H1 (cell line): ENCODE measurements at places on chromosomes 3 and 15. TPM values are rescaled to one million over a fixed set of nuclear protein-coding genes. Genes with fewer than 3 reads are reported as not detected.

The TGM5 gene
- not detected in 2 replicates for total RNA-seq

The COL6A6 gene
- total RNA-seq, result 0.09 TPM in 1 of 2 replicates, not detected in the other

The UBP1 gene
- 64.5 and 71.9 TPM in 2 replicates for total RNA-seq

The RHOV gene
- total RNA-seq, result 2.4 and 2.7 TPM in 2 replicates

The FOXB1 gene
- 1.5 and 2.1 TPM in 2 replicates for total RNA-seq

The LMAN1L gene
- total RNA-seq, result not detected in 2 replicates

The MYRIP gene
- total RNA-seq, result 3.4 and 4.3 TPM in 2 replicates

The CCDC54 gene
- not detected in 2 replicates for total RNA-seq

The DAZL gene
- total RNA-seq, result 2.3 and 3.4 TPM in 2 replicates

GRCh38 chr3:172142864-172143451 is 103.6 kb downstream of the FNDC3B start:
- H3K4me1 ChIP-seq, result peaks cover 19% of the 10 kb centered on the region; the same call in 1 of the 2 replicates
- no peak for DNase-seq
- H3K36me3 ChIP-seq, result no peaks in the 10 kb centered on the region
- H3K27me3 ChIP-seq, result no peaks in the 10 kb centered on the region

- no peak overlapping the region for H3K4me3 ChIP-seq
- no peaks in the 10 kb centered on the region; the same call in 1 of the 2 replicates for H3K4me1 ChIP-seq
- H3K27ac ChIP-seq, result no peak overlapping the region
- H3K27me3 ChIP-seq, result no peaks in the 10 kb centered on the region
- peaks cover 4% of the 10 kb centered on the region; the same call in 1 of the 2 replicates for H3K36me3 ChIP-seq
Observed at GRCh38 chr3:4786431-4786830, 192.8 kb upstream of the BHLHE40 start.

DNA sequence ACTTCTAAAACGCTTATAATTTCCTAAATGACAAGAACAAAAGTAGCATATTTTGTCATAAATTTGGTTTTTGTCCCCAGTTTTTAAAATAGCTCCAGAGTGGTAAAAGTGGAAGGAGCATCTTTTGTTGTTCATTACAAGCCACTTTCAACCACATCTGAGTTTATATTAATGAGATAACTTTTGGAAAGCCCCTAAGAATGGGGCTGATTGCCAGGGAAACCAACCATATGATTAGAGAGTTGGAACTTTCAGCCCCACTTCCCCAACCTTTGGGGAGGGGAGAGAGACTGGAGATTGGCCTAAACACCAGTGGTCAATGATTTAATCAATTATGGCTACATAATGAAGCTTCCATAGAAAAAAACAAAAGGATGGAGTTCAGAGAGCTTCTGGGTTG is 57.4 kb downstream of the CPA3 start:
- no peaks in the 10 kb centered on the region for H3K27me3 ChIP-seq
- H3K27ac ChIP-seq, result no peak overlapping the region
- no peak for DNase-seq
- H3K36me3 ChIP-seq, result no peaks in the 10 kb centered on the region

DNA sequence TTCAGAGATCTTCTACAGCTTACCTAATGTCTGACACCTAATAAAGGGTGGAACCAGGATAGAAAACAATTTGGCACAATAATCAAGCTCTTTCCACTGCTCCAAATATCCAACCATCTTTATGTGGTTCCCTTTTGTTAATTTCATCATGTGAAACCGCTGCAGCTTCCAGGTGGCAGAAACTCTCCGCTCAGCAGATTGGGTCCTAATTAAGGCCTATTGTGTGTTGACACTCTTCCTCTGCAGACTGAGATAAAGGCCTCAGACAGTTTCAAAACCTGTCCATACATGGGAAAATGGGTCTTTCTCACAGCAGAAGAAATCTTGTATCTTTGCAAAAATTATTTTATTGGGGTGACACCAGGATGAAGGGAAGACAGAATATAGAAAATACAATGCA is 1002.4 kb upstream of the SEMA6D start:
- H3K36me3 ChIP-seq, result no peaks in the 10 kb centered on the region
- H3K4me3 ChIP-seq, result no peak overlapping the region
- no peaks in the 10 kb centered on the region for H3K4me1 ChIP-seq
- no peak for DNase-seq
- no peak overlapping the region for H3K27ac ChIP-seq

GRCh38 chr3:49600781-49601180 is 46.5 kb downstream of the BSN start:
- no peak for DNase-seq
- H3K36me3 ChIP-seq, result no peaks in the 10 kb centered on the region
- no peaks in the 10 kb centered on the region; the same call in 1 of the 2 replicates for H3K27me3 ChIP-seq
- no peak overlapping the region for H3K4me3 ChIP-seq

DNA sequence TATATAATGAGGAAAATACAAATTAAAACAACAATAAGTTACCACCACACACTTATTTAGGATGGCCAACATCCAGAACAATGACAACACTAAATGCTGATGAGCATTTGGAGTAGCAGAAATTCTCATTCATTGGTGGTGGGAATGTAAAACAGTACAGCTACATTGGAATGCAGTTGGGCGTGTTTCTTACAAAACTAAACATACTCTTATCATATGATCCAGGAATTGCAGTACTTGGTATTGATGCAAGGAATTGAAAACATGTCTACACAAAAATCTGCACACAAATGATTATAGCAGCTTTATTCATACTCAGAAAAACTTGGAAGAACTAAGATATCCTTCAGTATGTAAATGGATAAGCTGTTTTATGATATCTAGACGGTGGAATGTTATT is 594.2 kb downstream of the ZBBX start:
- H3K27me3 ChIP-seq, result peaks cover 1% of the 10 kb centered on the region
- H3K4me1 ChIP-seq, result no peaks in the 10 kb centered on the region
- H3K27ac ChIP-seq, result no peak overlapping the region
- no peak overlapping the region for H3K4me3 ChIP-seq

- no peaks in the 10 kb centered on the region for H3K36me3 ChIP-seq
- no peak overlapping the region for H3K27ac ChIP-seq
- H3K4me1 ChIP-seq, result no peaks in the 10 kb centered on the region
- no peaks in the 10 kb centered on the region for H3K27me3 ChIP-seq
- no peak overlapping the region for H3K4me3 ChIP-seq
Observed at GRCh38 chr15:96474231-96474664, 143.7 kb downstream of the NR2F2 start.

DNA sequence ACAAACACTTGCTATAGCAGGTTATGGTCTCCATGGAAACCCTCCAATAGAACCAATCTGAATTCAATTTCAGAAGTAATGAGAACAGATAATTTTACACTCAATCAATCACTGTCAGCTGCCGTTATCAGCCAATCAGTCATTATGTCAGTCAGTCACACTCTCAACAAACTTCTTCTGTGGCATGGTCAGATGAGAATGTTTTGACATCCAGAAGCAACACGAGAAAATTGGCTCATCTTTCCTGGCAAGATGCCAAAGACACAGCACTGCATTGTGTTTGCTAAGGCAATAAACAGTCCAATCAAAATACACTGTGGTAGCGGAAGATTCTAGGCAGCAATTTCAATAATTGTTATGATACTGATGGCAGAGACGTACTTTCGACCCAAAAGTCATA is 190.7 kb downstream of the RORA start:
- no peak for DNase-seq
- no peak overlapping the region for H3K27ac ChIP-seq
- H3K4me1 ChIP-seq, result no peaks in the 10 kb centered on the region
- no peaks in the 10 kb centered on the region for H3K36me3 ChIP-seq

DNA sequence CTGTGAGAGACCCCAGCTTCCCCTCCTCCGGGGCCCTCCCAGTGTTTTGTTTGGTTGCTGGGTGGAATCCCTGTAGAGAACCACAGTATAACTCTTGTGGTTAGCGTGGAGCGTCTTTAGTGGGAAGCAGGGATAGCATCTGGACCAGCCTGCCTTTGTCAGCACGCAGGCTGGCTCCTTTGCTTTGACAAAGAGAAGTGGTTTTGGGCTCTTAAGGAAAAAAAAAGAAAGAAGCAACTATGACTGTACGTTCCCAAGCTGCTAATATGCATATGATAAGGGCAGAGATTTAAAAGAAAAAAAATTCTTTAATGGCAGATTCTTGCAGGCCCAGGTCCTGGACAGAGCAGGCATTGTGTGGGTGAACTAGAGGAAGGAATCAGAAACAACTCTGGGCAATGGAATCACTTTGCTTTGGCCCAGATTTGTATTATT is 340.8 kb upstream of the CTDSPL start:
- no peaks in the 10 kb centered on the region for H3K36me3 ChIP-seq
- H3K4me3 ChIP-seq, result no peak overlapping the region
- no peak for DNase-seq

DNA sequence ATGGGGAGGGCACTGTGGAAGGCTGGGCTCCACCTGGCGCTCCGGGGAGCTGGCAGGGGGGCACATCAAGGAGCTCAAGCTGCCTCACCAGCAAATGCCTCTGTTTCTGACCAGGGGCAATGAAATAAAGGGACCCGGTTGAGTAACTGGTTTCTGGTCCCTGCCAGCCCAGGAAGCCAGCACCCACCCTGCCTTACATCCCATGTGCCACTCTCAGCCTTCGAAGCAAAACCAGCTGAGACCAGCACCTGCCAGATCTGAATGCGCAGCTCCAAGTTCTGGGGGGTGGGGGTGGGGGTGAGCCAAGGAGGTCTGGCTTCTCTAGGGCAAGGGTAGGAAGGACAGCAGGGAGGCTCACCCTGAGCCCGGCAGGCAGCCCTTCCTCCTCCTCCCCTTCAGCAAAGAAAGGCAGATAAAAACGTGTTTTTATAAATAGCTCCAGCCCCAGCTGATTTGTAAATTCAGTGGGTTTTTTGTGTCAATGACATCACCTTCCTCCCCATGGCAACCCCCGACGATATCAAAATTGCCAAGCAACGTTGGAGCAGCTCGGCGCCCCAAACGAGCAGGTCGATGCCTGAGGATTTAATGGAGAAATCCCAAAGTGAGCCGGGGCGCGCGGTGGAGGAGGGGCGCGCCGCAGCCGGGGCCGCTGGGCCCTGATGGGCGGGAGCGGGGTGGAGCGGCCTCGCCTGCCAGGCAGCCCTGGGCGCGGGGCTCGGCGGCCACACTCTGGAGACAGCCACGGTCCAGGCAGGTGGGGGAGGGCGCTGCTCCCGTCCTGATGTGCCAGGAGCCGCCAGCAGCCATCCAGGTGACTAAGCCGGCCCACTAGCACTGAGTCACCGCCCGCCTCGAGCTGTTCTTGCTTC is at the start of gene PAK6:
TSS of gene PAK6 (plus strand) at position 532 of the 872 bp plus-strand sequence. CDS start 25,723 bp downstream, outside the sequence.
- H3K4me1 ChIP-seq, result peaks cover 11% of the 10 kb centered on the region
- H3K4me3 ChIP-seq, result peak within 1 kb of the TSS; percentile 26; the same call in 1 of the 2 replicates
- no peaks in the 10 kb centered on the region for H3K36me3 ChIP-seq
- peak; percentile 60 for DNase-seq
- H3K27ac ChIP-seq, result no peak within 1 kb of the TSS

DNA sequence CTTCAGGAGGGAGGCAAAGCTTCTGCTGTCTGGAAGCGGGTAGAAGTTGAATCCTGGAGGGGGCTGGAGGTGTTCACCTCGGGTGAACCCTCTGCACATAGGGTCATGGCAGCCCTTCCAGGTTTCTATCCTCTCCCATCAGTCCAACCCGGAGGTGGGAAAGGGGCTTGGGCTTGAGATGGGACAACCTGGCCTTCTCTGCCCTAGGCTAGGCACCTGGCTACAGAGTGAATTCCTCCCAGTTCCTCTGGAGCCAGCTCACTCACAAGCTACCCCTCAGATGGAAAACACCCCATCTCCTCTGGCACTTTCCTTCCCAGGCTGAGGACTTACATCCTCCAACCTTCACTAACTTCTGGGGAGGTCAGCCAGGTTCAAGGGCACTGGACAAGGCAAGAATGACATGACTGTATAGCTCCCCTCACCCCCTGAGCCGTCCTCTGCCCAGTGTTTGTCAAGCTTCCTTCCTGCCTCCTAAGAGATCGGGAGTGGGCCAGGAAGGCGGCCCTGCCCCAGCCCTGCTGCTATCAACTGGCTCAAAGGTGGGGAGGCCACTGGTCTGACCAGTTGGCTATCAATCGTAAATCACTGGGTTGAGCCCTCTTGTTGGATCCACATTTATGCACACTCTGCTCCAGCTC is 45.8 kb downstream of the KLF15 start:
- DNase-seq, result no peak
- no peaks in the 10 kb centered on the region for H3K36me3 ChIP-seq
- peaks cover 8% of the 10 kb centered on the region for H3K4me1 ChIP-seq
- H3K27me3 ChIP-seq, result no peaks in the 10 kb centered on the region
- H3K27ac ChIP-seq, result no peak overlapping the region
- no peak overlapping the region for H3K4me3 ChIP-seq

- H3K36me3 ChIP-seq, result no peaks in the 10 kb centered on the region
- no peak overlapping the region for H3K27ac ChIP-seq
- H3K4me3 ChIP-seq, result no peak overlapping the region
Observed at GRCh38 chr15:80019168-80019745, 40.2 kb upstream of the ZFAND6 start.

- no peak overlapping the region for H3K27ac ChIP-seq
- H3K27me3 ChIP-seq, result no peaks in the 10 kb centered on the region
- H3K4me1 ChIP-seq, result no peaks in the 10 kb centered on the region
- no peak for DNase-seq
- H3K4me3 ChIP-seq, result no peak overlapping the region
- H3K36me3 ChIP-seq, result no peaks in the 10 kb centered on the region
Observed at GRCh38 chr3:198030726-198031125, 70.7 kb downstream of the LMLN start.

- H3K4me3 ChIP-seq, result no peak overlapping the region
- H3K4me1 ChIP-seq, result no peaks in the 10 kb centered on the region
- no peaks in the 10 kb centered on the region for H3K36me3 ChIP-seq
- no peak for DNase-seq
Observed at GRCh38 chr15:45904019-45904418, 269.2 kb downstream of the SQOR start.

GRCh38 chr3:192608726-192609600 is 118.4 kb downstream of the FGF12 start:
- no peak overlapping the region for H3K4me3 ChIP-seq
- no peak overlapping the region for H3K27ac ChIP-seq

DNA sequence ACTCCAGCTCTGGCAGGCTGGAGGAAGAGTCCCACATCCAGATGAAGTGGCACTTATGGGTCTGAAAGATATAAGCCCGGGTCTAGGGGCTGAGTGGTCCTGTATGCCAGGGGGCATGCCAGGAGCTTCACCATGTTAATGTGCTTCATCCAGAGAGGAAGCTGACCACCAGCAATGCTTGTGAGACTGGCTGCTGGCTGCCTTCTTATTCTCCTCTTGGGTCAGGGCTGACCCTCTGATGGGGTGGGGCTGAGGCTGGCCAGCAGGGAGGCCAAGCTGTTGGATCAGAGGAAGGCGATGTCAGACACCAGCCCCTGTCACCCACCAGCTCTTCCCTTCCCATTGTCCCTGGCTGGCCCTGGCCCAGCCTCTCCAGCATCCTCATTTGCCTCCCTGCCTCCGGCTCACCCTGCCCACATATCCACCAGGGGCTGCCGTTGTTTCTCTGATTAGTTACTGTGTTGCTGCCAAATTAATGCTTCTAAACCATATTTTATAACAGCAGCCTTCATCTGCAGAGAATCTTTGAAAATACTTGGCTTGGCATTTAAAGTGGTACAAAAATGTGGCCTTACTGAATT is 20.4 kb upstream of the PSTPIP1 start:
- H3K27ac ChIP-seq, result no peak overlapping the region
- no peak for DNase-seq
- H3K4me3 ChIP-seq, result no peak overlapping the region
- no peaks in the 10 kb centered on the region for H3K27me3 ChIP-seq
- H3K4me1 ChIP-seq, result no peaks in the 10 kb centered on the region; the same call in 1 of the 2 replicates

- no peak overlapping the region for H3K27ac ChIP-seq
- no peaks in the 10 kb centered on the region for H3K27me3 ChIP-seq
- no peaks in the 10 kb centered on the region for H3K36me3 ChIP-seq
- peaks cover 14% of the 10 kb centered on the region for H3K4me1 ChIP-seq
- no peak for DNase-seq
Observed at GRCh38 chr15:66563566-66564110, 2.2 kb downstream of the LCTL start.
